ENCODE measurements at places on chromosomes 16 and 17.

DNA sequence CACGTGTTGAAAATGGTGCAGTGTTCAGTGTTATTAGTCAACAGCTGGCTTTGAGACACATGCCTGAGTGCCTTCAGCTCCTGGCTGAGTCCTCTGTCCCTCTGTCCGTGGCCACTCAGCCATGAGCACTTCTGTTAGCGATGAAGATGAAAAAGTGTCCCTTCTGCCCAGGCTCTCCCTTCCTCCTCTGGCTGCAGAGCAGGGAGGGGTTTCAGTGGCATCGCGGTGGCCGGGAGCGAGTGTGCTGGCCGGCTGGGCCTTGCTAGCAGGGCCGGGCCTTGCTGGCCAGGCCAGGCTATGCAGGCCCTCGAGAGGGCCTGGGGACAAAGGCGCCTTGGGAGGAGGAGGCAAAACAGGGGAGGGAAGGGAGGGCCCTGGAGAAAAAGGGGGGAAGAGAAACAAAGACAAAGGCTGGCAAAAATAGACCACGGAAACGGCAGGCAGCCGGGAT is 47.7 kb downstream of the CMIP start:
- no peak for DNase-seq

DNA sequence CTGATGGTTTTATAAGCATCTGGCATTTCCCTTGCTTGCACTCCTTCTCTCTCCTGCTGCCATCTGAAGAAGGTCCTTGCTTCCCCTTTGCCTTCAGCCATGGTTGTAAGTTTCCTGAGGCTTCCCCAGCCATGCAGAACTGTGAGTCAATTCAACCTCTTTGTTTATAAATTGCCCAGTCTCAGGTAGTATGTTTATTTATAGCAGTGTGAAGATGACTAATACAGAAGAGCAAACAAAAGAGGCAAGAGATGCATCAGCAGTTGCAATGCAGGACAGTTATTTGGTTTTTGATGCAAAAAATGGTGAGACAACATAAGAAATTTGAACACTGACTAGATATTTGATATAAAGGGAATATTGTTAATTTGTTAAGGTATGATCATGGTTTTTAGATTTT is 16.8 kb downstream of the TMEM100 start:
- DNase-seq: no peak

GRCh38 chr17:7854851-7855659 is at the start of gene TMEM88:
Gene TMEM88, plus strand, starts transcription at chr17:7855066. Its CDS starts 9 bp downstream, at chr17:7855075.
- DNase-seq: no peak

DNA sequence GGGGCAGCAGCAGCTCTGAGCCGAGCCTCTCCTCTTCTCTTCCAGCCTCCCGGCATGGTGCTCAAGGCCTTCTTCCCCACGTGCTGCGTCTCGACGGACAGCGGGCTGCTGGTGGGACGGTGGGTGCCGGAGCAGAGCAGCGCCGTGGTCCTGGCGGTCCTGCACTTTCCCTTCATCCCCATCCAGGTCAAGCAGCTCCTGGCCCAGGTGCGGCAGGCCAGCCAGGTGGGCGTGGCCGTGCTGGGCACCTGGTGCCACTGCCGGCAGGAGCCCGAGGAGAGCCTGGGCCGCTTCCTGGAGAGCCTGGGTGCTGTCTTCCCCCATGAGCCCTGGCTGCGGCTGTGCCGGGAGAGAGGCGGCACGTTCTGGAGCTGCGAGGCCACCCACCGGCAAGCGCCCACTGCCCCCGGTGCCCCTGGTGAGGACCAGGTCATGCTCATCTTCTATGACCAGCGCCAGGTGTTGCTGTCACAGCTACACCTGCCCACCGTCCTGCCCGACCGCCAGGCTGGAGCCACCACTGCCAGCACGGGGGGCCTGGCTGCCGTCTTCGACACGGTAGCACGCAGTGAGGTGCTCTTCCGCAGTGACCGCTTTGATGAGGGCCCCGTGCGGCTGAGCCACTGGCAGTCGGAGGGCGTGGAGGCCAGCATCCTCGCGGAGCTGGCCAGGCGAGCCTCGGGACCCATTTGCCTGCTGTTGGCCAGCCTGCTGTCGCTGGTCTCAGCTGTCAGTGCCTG is 4.4 kb downstream of the PIGQ start:
- no peak for DNase-seq

All from D341Med (cell line).